ENCODE measurements at places on chromosomes 16 and 17.

DNA sequence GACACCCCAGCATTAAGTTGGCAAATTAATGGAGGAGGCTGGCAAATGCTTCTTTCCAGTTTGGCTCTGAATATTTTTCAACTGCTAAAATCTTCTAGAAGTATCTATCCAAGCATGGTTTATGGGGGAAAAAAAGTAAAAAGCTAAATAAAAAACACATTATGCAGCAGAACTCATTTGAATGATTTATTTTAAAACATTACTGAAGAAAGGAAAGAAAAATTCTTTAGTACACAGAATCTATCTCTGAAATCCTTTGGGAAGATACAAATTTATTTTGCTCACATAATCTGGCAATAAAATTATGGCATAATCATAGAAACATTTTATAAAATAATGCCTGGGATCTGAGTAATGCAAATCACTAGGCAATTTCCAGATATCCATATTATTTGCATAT, 328.1 kb upstream of the MON1B start:
- no peak for DNase-seq

DNA sequence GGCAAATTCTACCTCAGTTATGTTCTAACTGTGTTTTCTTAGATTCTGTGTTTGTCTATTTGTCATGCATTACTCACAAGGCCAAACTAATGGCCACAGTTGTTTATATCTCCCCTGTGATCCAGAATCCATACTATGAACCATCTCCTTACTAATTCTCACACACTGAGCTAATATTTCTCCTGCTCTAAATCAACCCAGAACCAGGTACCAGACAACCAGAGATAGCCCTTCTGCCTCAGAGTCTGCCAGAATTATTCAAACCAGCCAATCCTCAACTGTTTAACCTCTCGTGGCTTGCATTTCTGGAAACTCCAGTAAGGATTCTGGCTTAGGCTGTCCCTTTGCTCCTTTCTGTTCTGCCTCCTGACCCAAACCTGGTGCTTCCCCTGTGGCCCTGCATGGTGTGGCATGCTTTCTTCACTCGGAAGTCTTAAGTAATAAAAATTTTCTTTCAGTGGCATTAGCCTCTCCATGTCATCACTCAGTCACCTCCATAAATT, 59.4 kb downstream of the EFCAB5 start:
- no peak for DNase-seq

DNA sequence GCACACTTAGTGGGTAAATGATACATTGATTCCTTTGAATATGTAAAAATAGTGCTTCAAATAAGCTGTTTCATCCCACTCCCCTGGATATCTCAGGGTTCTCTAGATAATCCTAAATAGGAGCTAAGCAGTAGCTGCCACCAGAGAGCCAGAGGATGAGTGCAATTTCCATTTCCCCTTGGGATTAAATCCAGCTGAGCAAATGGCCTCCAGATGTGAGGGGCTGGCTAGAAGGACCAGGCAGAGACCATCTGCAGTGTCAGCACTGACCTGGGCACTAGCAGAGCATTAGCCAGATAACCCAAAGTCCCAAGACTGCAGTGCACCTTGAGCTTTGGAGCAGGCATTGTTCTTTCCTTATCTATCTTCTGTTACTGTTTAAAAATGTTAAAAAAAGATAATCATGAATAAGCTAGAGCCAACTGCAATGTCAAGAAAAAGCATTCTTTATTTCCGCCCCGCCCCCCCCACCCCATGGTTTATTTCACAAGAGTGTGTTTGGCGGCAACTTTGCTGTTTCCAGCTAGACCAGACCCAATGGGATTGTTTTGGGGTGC, 19.5 kb downstream of the GPR179 start:
- DNase-seq = no peak

DNA sequence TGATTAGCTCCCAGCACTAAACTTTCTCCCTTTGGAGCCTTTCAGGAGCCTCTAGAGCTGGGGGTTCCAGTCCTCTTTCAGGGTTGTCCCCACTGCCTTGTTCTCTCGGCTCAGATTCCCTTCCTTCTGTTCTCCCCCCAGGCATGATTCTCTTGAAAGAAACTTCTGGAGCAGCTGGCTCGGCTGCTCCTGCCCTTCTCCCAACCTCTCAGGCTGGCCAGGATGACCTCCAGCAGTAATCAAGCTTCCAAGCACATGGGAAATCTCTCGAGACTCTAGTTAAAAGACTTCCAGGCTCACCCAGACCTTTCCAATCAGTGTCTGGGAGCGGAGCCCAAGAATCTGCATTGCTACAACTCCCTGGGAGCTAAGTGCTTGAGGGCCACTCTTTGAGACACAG, 3.6 kb downstream of the SDK2 start:
- DNase-seq = no peak

DNA sequence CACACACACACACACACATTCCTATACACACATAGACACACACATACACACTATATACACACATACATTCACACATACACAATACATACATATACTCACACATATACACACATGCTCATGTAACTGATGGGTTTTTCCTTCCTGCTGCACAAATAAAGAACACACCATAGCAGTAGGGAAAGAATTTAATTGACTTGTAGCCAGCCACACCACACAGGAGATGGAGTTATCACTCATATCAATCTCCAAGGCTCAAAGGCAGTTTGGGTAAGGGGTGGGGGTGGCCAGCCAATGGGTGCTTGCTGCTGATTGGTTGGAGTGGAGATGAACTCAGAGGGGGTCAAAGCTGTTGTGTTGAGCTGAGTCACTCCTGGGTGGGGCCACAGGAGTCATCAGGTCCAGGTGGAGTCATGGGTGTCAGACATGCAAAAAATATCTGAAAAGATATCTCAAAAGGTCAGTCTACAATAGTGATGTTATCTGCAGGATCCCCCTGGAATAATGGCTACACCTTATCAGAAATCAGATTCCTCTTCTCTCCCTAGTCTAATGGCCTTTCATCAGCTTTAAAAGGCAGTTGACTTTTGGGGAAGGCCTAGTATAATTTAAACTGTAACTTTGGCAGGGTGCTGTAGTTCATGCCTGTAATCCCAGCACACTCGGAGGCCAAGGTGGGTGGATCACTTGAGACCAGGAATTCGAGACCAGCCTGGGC, 46.1 kb downstream of the WSB1 start:
- peak; percentile 63 for DNase-seq

- no peak for DNase-seq
Measured at GRCh38 chr16:1145383-1146100, 7.4 kb upstream of the CACNA1H start.

- DNase-seq = no peak
Measured at GRCh38 chr16:50580180-50580798, 32.1 kb downstream of the NKD1 start.

DNA sequence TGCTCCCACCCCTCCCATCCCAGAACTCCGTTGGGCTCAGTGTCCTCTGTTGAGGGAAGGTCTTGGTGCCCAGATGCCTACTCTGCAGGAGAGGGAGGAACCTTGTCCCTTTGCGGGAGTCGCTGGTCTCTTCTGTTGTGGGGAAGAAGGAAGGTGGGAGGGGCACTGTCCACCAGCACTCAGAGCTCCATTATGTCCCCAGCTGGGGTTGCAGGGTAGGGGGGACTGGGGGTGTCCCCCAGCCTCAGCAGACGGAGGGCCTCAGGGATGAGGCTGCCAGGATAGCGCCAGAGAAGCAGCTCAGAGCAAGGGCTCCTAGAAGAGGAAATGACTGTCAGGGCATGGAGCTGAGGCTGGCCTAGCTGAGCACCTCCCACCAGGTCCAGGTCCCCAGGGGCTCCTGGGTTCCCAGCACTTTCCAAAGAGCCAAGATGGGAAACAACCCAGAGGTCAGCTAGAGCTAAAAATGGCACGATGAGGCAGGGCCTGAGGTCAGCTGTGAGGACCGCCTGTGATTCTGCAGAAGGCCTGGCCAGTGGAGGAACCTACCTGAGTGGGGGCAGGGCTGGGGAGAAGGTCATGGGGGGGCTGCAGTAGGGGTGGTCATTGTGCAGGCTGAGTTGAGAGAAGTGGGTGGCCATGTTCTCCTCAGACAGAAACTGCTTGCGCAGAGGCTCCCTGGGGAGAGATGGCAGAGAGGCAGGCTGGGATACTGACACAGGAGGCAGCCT, 893 bp downstream of the HCFC1R1 start:
- peak; percentile 64 for DNase-seq

DNA sequence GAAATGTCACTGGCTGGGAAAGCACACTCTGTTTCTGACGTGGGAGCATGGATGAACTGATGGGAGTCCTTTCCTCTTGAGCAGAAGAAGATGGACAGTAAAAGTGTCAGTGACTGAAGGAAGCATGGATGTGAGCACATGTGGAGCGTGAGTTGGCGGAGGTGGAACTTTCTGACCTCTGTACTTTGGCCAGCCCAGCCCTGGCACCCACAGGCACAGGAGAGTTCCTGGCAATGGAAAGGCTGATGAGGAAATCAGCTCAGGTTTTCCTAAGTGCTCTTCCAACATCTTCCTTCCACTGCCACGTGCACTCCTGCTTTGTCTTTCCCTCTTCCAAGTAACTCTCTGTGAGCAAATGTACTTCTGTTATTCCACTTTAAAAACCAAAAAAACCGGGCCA, 276.8 kb downstream of the NTN1 start:
- DNase-seq = no peak

DNA sequence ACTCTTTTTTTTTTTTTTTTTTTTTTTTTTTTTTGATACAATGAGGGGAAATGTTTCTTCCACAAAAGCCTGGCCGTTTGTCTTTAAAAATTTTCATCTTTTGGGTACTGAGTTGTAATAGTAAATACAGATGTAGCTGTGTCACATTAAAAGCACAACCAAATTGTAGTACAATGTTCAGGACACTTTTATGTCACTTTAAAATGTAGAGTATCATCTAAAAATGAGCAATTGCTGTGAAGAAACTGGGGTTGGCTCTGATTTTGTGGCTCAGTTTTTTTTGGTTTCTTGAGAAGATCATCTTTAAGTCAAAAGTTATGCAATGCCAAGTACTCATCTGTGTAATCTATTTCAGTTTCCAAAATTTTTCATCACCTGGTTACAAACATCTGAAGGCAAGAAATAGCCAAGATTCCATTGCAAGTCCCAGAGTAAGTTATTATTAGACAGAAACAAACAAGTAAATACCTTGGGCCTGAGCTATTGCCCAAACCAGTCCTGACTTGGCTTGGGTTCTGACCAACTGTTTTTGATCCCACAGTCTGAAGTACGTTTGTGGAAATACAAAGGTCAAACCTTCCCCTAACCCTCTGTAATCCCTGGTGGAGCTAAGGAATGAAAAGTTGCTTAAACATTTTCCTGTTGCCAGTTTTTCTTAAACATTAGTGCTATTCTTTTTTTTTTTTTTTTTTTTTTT, 717.2 kb downstream of the WWOX start:
- no peak for DNase-seq

DNA sequence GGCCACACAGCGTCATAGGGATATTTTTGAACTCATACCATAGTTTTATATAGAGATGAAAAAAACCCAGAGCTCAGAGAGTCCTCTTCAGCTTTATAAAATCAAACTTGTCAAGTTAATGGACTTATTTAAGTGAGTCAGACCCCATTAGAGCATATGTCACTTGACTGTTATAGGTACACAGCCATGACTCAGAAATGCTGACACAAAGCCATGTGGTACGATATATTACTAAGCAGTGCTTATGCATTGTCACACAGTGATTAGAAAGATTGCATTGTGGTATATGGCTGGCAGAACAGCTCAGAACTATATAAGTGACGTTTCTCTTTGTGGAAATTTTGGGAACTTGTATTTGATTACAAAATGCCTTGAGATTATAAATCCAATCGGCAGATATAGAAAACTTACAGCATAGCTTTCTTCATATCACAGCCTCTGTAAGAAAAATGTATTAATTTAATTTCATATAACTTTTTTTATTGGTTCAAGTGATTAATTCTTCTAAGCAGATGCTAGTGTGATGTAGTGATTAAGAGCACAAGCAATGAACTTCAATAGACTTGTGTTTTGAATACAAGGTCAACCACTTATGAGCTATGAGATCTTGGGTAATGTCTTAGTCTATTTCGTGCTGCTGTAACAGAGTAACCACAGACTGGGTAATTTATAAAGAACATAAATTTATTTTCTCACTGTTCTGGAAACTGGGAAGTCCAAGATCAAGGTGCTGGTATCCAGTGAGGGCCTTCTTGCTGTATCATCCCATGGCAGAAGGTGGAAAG, 25.8 kb upstream of the GINS3 start:
- no peak for DNase-seq

DNA sequence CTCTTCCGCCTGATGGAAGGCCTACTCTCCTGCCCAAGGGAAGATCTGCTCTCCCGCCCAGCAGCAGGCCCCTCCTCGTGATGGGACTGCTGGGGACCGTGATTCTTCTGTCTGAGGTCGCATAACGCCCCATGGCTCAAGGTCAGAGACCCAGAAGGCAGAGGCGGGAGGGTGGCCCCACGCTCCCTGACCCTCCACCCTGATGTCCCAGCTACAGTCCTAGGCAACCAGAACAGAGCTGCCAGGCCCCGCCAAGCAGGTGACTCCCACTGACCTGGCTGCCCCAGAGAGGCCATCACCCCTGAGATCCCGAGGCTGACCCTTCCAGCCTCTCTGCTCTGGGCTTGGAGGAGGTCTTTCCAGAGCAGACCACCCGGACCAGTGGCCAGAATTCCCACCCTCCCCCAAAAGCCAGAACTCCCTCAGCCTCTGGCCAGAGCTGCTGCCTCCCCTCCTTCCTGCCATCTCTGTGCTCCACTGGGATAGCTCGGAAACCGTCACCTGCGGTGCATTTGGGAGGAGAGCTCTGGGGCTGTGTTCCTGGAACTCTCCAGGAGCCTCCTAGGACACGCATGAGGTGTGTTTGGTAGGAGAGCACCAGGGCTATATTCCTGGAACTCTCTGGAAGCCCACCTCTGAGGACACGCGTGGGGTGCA, 7.3 kb downstream of the ENPP7 start:
- DNase-seq = no peak

- no peak for DNase-seq
Measured at GRCh38 chr17:5110816-5111215, 862 bp downstream of the ZNF232 start.

GRCh38 chr16:51939378-51939871, 607.5 kb downstream of the TOX3 start:
- no peak for DNase-seq

DNA sequence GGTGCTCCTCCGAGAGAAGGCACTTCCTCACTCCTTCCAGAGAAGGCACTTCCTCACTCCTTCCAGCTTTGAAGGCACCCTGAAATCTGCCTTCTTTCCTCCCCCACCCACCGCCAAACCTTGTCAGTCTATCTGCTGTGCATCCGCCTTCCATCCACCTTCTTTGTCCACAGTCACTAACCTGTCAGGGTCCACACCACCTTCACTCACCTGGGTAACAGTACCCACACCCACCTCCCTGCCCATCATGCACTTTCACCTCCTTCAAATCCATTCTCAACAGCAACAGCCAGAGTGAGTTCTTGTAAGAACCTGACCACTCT, 5.2 kb downstream of the CCDC102A start:
- DNase-seq = no peak

GRCh38 chr16:4330277-4330874, 14.5 kb downstream of the GLIS2 start:
- peak; percentile 83 for DNase-seq

- DNase-seq = no peak
Measured at GRCh38 chr16:1560866-1561265, 27.4 kb downstream of the TMEM204 start.

DNA sequence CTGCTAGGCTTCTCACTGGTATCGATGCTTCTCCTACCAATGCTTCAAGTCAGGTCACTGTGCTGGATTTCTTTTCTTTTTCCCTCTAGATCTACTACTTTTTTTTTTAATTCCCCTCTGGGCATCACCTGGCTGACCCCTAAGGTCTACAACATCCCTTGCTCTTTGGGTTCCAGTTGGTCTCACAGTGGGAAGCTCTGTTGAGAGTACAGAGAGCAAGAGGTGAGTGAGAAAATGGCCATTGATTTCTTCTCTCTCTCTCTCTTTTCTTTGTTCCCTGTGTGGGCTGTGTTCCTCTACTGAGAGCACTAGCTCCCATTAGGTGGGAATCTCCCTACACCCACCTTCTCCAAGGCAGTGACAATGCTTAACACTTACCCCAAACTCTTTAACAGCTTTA, 413.4 kb downstream of the KCNJ2 start:
- DNase-seq = no peak

All from activated T-cell treated with anti-CD3 and anti-CD28 coated beads, Interleukin-2, amount 50 U/mL, for 48 hours (primary cell).